Posterior vena cava (tissue), 2 donors: ENCODE measurements at places on chromosomes 12 and 14. TPM values are rescaled to one million over a fixed set of nuclear protein-coding genes. Genes with fewer than 3 reads are reported as not detected.

GRCh38 chr14:65972891-65973290 lies 513.3 kb upstream of the CCDC196 start:
- DNase-seq, result no peak

DNA sequence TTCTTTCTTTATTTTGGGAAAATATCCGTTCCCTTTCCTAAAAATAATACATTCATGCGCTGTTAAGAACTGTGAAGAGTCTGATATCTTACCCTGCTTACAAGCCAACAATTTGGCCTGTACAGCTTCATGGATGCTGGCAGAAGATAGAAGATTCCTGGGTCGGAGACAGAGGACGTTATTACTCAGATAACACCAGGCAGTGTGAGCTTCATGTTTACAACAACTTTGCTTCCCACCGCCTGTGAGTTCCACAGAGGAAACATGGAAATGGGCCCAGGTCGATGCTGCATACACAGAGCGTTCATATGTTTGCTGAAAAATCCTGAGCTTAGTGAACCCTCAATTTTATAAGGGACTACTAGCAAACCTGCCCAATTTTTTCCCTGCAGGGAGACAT lies 705.6 kb upstream of the SEL1L start:
- no peak for DNase-seq

DNA sequence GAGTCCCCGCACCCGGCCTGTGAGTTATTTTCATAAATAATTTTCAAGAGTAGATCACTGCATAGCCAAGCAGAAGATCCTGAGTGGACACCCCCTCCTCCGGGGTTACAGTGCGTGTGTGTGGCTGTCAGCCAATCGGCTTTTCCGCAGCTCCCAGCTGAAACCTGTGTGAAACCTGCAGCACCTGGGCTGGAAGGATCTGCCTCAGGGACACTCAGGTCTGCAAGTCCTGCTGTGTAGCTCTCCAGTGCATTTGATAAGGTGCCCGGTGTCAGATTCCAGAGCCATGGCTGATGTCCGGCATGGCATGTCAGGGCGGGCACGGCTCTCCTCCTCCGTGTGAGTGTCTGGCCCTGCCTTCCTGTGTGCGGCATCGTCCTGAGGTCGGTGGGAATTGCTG lies 124.8 kb downstream of the GLT1D1 start:
- no peak for DNase-seq

DNA sequence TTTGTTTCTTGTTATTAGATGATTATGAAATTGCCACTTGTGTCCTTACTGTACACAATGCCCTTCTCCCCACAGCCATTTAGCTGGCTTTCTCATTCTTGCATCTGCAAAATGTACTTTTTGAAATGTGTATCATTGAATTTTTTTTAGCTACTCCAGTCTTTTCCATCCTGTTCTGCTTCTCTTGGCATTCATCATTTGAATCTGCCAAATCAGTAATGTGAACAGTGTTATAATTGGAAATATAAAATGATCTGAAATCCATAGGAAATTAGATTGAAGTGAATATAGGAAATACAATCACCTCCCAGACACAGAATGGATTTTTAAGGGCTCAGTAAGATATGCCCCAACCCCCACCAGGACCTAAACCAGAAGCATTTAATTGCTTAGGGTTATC lies 253.4 kb downstream of the C12orf50 start:
- DNase-seq, result no peak

- no peak for DNase-seq
Measured at GRCh38 chr12:119363037-119363436, 28.5 kb downstream of the CCDC60 start.

DNA sequence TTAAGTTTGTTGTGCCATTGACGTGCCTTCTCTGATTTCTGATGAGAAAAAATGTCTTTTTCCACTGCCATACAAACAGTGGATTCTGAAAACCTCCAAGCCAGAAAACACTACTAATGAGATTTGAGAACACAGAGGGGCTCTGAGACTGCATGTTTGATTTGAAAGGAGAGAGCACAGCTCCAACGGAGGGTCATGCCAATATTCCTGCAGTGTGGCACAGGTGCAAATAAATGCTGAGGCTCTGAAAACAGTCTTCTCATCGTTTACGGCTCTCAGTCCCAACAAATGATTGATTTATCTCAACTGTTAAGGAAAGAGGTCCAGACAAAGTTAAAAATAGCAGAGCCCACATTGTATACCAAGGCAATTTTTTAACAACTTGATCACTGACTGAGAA lies 128.7 kb downstream of the KCNH5 start:
- DNase-seq, result no peak

DNA sequence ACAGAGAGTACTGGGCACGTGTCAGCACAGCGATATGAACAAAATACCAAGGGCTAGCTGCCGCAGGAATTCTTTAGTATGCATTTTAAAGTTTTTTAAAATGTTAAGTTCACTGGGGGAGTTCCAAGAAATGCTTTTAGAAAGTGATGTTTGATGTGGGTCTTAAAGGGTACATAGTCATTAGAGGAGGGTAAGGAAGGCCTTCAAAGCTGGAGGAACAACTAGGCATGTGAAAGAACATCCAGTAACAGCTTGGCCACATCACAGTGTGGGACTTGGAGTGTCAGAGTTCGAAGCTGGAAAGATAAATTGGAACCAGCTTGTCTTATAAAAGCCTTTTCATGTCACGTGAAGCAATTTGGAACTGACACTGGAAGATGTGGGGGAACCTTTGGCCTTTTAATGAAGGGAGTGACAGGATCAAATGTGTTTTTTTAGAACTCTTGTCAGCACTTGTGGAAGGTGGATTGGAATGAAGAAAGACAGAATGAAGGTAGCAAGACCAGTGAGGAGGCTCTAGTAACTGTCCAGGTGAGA lies 57.7 kb downstream of the WDR20 start:
- DNase-seq, result no peak

GRCh38 chr12:23631786-23632377 lies 317.6 kb downstream of the SOX5 start:
- DNase-seq, result no peak

DNA sequence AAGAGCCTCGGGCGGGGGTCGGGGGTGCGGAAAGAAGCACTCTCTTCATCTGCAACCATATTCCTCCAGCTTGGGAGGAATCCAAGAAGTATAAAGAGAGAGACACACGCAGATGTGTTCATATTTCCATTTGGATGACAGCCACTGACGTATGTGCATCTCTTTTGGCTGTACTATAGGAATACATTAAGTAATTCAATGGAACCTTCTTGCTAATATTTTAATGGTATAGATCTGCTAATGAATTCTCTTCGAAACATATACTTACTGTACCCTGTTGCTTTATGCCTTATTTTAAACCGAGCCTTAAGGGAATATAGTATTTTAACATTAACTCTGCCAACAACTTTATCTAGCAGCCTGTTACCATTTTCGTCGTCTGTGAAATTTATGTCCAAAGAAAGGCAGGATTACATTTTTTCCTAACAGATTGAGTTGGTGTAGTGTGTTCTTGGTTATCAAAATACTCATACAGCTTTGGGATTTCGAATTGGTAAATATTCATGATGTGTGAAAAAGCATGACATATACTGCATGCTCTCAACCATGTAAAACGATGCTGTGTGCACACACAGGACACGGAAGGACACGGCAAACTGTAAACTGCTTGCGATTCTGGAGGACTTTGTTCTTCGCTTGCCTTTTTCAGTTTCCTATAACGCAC lies 84.5 kb downstream of the CCDC88C start:
- DNase-seq, result no peak

DNA sequence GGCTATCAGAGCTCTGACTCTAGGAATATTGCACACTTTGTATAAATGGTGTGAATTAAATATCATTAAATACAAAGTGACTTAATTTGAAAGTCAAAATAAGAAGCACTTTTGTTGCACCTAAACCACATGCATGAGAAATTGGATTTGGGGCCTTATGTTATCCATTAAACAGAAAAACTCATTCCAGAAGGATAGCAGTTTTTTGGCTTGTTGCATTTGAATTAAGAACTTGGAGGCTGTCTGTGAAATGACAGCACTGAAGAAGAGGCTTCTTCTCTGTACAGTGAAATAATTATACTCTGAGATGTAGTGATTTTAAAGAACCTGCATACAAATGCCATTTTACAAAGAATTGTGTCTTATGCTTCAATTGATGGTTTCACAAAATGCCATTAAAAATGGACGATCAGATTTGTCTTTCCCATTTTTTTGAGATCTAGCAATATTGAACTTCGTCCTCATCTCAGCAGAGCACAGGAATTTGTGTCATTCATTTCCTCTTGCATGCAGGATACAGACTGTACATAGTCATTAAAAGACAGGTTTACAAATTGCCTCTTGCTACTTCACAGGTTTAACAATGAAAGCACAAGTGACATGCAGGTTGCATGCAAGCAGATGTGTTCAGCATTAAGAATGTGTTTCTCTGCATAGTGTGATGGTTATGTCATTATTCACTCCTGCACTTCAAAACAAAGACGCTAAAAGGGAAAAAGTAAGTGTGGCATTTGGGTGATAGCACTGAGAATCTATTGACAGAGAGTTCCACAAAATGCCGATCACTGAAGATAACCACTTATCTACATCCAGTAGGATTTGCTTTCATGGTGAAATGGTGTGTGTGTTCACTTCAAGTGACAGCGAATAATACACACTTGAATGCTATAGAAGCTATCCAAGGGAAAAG lies 35.9 kb upstream of the PYGL start:
- DNase-seq, result no peak

DNA sequence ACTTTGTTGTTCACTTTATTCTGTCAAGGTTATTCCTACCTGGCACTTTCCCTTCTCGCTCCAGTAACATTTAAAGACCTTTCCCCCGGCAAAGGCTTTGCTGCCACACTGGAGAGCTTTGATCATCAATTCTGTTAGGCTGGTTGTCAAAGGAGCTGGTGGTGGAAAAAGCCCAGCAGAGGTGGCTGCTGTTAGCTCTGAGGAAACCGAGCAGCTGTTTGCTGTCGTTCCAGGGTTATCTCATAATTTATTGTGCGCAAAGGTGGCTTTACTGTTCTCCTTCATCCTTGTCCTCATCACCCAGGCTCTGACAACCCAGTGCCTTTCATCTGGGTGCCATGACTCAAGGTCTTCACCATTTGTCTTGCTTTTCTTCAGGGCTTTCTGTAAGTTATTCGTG lies 38.2 kb upstream of the CRADD start:
- no peak for DNase-seq

- DNase-seq, result no peak
Measured at GRCh38 chr12:117527479-117527855, 166.0 kb upstream of the NOS1 start.

DNA sequence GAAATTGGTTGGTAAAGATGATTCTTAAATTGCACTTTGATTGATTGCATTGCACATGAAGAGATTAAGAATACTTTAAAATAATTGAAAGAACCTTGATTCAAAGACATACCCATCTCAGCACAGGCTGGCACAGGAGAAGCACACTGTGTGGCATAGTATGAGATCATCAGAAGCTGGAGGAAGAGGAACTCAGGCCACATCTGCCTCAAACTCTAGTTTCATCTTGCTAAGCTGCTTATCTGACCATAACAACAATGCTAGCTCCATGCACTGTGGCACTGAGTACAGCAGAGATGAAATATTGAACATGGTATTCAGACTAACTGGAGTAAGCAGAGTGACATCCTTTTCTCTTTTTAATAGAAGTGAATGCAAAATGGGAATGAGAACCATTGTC lies 99.1 kb downstream of the TBC1D30 start:
- DNase-seq, result no peak

GRCh38 chr14:35362450-35362849 lies 42.1 kb downstream of the NFKBIA start:
- no peak for DNase-seq

DNA sequence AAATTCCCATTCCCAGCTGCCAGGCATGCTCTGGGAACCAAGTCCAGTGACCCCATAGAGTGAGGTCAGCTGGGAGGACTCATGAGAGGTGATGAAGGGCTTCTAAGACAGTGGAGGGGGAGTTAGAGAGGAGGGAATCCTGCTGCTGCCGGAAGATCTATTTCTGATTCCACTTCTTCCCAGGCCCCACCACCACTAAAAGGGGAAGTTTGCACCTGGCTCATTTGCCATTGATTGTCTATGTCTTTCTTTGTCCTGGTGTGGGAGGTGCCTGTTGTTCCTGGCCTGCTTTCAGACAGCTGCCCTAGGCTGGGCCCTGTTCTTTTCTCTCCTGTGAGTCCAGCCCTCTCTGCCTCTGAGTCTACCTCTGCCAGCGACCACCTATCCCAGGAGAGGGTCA lies 3.0 kb upstream of the KRT6A start:
- DNase-seq, result no peak

DNA sequence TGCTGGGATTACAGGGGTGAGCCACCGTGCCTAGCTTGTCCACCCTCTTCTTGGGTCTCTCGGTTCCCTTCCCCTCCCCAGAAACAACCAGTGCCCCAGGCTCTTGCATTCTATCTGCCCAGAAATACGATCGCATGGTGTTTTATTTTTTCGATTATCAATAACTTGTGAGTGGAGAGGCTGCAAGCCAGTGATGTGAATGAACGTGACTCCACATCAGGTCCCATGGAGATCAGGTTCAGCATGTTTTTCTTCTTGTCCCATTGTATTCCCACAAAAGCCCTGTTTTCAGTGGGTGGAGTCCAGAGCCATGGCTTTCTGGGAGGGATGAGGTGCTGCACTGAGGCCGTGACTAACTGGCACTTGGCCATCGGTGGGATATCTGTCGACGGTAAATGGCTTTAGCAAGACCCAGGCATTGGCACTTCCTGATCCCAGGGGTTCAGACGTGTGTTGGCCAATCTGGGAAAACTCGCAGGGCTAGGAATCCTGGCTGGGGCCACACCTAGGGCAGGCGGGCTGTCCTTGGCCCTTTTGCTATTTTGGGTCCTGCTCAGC lies 12.7 kb upstream of the HNF1A start:
- no peak for DNase-seq

DNA sequence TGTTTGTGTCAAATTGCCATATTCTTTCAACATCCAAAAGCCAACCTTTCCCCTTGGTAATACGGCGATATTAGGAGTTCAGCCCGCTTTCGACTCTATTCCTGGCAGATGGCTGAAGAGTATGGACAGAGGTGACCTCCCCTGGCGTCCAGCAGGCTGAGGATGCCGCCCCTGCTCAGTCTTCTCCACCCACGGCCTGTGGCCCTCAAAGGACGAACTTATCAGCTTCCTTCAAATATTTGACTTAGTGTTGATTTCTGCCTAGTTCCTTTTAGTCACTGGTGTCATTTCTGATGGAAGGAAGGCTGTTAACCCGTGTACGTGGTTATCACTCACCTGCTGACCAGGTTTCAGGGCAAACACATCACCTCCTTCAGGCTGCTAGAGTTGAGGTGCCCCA lies 65.0 kb downstream of the TESC start:
- no peak for DNase-seq

The OAS1 gene
- 17.3 TPM for total RNA-seq

The CLEC4C gene
- not detected for total RNA-seq

The GUCY2C gene
- total RNA-seq, result 0.10 TPM

The DDX47 gene
- 40.9 TPM for total RNA-seq

The GLI1 gene
- total RNA-seq, result 0.90 TPM

The CLEC9A gene
- not detected for total RNA-seq

The MYH6 gene
- total RNA-seq, result not detected

The RNASE7 gene
- not detected for total RNA-seq

The KRT75 gene
- total RNA-seq, result not detected

The PLEKHG3 gene
- total RNA-seq, result 58.1 TPM

The SPIC gene
- total RNA-seq, result not detected

The LRRK2 gene
- total RNA-seq, result 24.4 TPM

The PUS1 gene
- 12.5 TPM for total RNA-seq
